Renal pelvis (tissue), 12 donors: ENCODE measurements at places on chromosomes 1 and 21. TPM values are rescaled to one million over a fixed set of nuclear protein-coding genes. Genes with fewer than 3 reads are reported as not detected.

GRCh38 chr1:216458812-216459211 is 35.6 kb upstream of the USH2A start:
- no peak for DNase-seq

- no peak for DNase-seq
Observed at GRCh38 chr1:169051171-169051570, 55.3 kb upstream of the ATP1B1 start.

GRCh38 chr1:202662081-202662480 is 48.2 kb downstream of the SYT2 start:
- no peak for DNase-seq

CD1E gene
- polyA plus RNA-seq, result 0.17 TPM

DNA sequence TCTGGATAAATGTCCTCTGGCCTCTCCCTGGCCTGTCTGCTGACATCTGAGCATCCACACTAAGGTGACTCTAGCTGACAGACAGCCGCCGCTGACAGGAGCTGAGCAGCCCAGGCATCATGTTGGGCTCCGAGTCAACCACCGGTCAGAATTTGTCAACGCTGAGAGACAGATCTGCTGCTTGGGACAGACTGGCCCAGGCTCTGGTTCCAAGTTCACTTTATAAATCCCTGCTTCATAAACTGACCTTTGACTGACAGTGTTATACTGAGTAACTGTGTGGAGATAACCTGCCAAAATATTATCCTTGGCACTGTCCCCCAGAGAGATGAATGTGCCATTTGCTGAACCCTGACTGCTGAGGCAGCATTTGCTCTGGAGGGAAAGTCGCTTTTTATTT is 616.7 kb downstream of the NPHP4 start:
- no peak for DNase-seq

UBR4 gene
- polyA plus RNA-seq, result 147 TPM

GRCh38 chr1:113804421-113805255 is 7.6 kb downstream of the RSBN1 start:
- DNase-seq, result no peak

- DNase-seq, result no peak
Observed at GRCh38 chr1:220306339-220306738, 34.1 kb upstream of the RAB3GAP2 start.

DNA sequence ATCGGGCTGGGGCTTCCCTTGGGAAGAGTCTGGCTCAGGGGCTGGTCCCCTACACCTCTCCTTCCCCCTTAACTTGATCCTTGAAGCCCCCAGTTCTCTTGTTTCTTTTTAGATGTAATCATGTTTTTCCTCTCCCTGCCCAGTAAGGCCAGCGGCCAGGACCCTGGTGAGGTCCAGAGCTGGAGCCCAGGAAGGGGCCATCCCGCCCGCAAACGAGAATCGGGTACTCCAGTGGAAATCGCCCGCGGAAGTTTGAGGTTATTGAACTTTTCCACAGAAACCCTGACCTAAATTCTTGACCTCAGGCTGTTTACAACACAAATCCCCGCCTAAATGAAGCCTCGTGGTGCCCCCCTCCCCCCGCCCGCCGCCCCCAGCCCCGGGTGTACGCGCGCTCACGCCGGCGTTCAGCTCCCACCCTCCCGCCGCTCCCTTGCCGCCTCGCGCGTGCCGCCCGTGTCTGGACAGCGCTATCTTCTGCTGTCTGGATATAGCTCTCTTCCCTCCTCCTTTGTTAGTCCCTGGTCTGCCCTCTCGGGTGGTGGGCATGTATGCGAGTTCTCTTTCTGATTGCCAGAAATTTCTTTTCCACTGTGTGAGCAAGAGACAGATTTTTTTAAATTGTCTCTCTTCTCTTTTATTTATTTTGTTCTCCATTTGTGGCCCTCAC is 165.9 kb upstream of the CACNA1E start:
- no peak for DNase-seq

ATF3 gene
- 11.8 TPM for polyA plus RNA-seq
